ENCODE measurements at places on chromosomes 4 and X.

- DNase-seq = no peak
Measured at GRCh38 chr4:180058691-180059215, 2184.4 kb upstream of the TENM3 start.

GRCh38 chrX:151852294-151852693 lies 60.4 kb upstream of the MAGEA4 start:
- no peak for DNase-seq

GRCh38 chr4:176011529-176011928 lies 54.1 kb upstream of the WDR17 start:
- DNase-seq = no peak

GRCh38 chr4:122533841-122534240 lies 77.3 kb upstream of the IL2 start:
- no peak for DNase-seq

GRCh38 chr4:145734576-145735346 lies 54.8 kb downstream of the C4orf51 start:
- peak; percentile 52 for DNase-seq

DNA sequence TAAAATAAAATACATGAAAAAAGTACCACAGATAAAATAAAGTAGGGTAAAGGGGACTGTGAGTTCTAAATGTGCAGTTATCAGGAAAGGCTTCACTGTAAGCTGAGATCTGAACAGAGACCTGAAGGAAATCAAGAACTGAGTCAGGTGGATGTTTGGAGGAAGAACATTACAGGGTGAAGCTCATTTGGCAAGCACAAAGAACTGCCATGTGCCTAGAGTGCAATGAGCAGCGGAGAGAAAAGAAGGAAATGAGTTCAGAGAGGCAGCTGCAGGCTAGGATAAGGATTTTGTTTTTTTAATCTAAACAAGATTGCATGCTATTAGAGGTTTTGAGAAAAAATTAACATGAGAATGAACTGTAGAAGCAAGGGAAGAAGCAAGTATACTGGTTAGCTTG lies 373.1 kb downstream of the STPG2 start:
- DNase-seq = no peak

GRCh38 chr4:82293304-82293703 lies 80.5 kb downstream of the HNRNPD start:
- DNase-seq = peak; percentile 67

All from activated CD8-positive, alpha-beta memory T cell treated with anti-CD3 and anti-CD28 coated beads, Interleukin-2, amount 10 ng/mL, durations not matched to agents 7 days and 5 days (primary cell).